ENCODE measurements at places on chromosomes 4 and X.

DNA sequence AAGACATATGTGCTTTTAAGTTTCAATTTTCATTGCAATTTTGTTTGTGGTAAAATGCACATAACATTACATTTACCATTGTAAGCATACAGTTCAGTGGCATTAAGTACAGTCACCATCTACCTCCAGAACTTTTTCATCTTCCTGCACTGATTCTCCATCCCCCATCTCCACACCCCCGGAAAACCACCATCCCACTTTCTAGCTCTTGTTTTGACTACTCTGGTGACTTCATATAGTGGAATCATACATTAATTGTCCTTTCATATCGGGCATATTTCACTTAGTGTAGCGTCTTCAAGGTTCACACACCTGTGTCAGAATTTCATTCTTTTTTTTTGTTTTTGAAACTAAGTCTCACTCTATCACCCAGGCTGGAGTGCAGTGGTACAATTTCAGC, 143.5 kb downstream of the GPR143 start:
- peak; percentile 50 for DNase-seq

DNA sequence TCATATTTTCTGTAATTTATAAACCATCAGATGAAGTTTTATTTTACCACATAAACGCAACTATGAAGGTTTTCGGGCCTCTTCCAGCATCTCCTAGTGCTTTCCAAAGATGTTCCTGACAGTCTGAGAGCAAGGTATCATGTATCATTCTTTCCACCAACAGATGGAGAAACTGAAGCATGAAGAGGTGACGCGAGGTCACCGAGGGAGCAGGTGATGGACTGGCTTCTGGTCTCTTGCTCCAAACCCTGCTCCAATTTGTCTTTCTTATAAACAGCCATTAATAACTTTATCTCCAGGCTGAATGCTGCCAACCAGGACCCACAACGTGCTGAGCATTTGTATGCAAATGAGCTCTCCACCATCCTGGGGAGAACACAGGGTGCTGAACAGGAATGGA, 86.3 kb upstream of the MAML3 start:
- no peak for DNase-seq

DNA sequence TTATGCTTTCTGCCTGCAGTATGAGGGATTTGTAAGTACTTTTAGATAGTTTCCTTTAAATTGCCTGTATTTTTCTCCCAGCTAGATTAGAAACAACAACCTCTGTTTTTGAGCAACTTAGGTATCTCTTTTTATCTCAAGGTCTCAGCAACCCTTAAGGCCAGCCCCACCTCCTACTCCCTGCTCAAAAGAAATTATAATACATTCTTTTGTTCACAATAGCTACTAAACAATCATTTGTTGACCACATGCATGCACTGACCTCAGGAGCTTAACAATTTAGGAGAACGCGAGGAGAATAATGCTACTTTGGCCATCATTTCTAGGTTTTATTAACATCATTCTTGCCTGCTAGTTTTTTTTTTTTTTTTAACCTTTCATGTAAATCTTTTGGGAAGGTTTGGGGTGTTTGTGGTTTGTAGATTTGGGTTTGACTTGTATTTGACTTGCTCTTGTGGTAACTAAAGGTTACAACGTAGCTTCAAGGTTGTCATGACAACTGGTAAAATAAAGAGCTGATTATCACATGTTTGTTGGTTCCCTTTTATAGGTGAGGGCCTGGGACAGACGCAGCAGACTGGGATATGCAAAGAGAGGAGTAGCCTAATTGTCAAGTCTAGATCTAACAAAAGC, 145.4 kb upstream of the PLAC1 start:
- DNase-seq, result peak; percentile 18

GRCh38 chrX:87805829-87806490, 288.4 kb downstream of the KLHL4 start:
- DNase-seq, result no peak

GRCh38 chrX:5644776-5645175, 583.9 kb downstream of the NLGN4X start:
- no peak for DNase-seq

- no peak for DNase-seq
Measured at GRCh38 chrX:131764216-131764615, 220.3 kb downstream of the OR13H1 start.

DNA sequence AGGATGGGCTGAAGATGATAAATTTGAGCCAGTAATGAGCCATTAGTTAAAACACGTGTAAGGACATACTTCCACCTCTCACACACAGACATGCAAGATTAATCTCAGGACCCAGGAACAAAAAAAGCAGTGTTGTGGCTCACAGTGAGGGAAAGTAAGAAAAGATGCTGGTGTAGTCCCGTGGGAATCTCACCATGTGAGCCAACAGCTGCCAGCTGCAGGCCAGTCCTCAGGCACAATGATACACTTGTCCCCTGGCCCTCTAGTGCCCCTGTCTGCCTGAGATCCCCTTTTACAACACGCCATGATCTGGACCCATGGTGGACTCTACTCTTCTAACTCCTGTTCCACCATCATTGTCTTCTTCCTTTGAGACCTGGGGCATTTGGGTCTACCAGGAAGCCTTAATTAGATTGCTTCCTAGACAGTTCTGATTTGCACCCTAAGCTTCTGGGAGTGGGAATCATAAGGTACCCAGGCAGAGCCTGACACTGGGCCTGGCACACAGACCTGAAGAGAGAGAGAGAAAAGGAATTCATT, 194.7 kb downstream of the STIM2 start:
- no peak for DNase-seq

GRCh38 chrX:73448379-73448778, 1.5 kb downstream of the CDX4 start:
- DNase-seq, result no peak

GRCh38 chr4:2901186-2901585, 57.5 kb downstream of the ADD1 start:
- DNase-seq, result no peak

- DNase-seq, result no peak
Measured at GRCh38 chrX:48676893-48677270, 6.7 kb upstream of the WAS start.

GRCh38 chr4:48259748-48260147, 9.9 kb downstream of the TEC start:
- DNase-seq, result no peak

GRCh38 chrX:42028109-42028508, 104.8 kb upstream of the CASK start:
- no peak for DNase-seq

- no peak for DNase-seq
Measured at GRCh38 chr4:52853351-52853750, 8.8 kb upstream of the RASL11B start.

DNA sequence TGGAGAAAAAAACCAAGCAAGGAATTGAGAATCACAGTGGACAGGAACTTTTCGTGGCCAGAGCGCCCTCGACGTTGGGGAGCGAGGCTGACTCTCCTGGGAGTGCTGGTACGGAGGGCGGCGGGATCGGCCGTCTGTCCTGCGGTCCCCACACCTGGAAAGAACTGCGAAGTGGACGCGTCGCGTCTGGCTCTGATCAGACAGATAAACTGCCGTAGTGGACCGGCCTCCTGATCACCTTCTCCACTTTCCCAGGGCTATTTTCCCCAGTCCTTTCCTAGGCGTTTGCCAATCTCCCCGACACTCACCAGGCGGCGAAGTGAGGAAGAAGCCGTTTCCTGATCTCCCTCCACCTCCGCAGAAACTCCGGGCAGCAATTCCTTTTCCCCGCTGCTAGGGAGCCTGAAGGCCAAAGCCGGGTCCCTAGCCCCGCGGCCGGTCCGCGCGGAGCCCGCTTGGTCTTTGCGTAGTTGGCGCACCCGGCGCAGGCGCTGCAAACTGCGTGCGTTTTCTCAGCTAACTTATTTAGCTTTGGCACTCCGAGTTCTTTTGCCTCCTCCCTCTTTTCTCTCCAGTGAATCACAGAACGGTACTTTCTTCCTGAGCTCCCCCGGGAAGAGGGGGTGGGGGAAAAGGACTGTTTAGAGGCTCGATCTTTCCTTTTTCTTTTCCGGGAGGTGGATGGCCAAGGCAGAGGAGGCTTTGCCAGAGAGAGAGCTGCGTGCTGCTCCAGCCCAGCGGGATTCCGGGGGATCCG, at the start of gene ARSJ:
Gene ARSJ (minus strand): TSS at position 500 of the 757 bp plus-strand sequence. CDS start 813 bp downstream, outside the sequence.
- peak; percentile 23 for DNase-seq

- no peak for DNase-seq
Measured at GRCh38 chr4:118585015-118585414, 100.2 kb upstream of the METTL14 start.

GRCh38 chrX:54447461-54447860, 7.3 kb downstream of the TSR2 start:
- no peak for DNase-seq

GRCh38 chrX:6384371-6384770, 150.5 kb downstream of the VCX3A start:
- DNase-seq, result no peak

GRCh38 chr4:73345399-73345975, 58.6 kb upstream of the ALB start:
- no peak for DNase-seq

GRCh38 chr4:10162341-10163000, 45.9 kb upstream of the WDR1 start:
- no peak for DNase-seq

GRCh38 chr4:119046263-119046662, 89.4 kb upstream of the MYOZ2 start:
- no peak for DNase-seq

- no peak for DNase-seq
Measured at GRCh38 chrX:31847773-31848172, 775.9 kb upstream of the FTHL17 start.

DNA sequence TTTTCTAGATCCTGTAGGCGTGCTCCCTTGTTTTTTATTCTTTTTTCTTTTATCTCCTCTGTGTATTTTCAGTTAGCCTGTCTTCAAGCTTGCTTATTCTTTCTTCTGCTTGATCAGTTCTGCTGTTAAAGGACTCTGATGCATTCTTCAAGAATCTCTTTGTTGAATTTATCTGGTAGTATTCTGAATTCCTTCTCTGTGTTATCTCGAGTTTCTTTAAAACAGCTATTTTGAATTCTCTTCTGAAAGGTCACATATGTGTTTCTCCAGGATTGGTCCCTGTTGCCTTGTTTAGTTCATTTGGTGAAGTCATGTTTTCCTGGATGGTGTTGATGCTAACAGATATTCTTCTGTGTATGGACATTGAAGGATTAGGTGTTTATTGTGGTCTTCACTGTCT, 15.3 kb downstream of the RAB33B start:
- no peak for DNase-seq

DNA sequence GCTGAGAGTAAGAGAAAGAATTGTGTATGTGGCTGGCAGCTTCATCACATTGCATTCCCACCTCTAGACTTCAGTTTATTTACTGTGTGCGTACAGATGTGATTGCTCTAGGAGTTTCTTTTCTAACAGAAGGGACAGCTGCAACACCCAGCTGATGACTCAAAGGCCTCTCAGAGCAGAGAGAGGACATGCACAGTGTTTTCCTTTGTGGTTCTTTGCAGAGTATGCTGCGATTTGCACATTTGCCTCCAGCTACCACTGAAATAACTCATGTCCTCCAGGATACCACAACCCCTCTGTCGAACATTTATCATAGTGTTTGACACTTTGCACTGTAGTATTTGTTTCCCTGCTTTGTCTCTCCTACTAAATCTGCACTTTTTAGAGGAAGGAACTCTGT, 294.1 kb downstream of the STIM2 start:
- DNase-seq, result no peak

DNA sequence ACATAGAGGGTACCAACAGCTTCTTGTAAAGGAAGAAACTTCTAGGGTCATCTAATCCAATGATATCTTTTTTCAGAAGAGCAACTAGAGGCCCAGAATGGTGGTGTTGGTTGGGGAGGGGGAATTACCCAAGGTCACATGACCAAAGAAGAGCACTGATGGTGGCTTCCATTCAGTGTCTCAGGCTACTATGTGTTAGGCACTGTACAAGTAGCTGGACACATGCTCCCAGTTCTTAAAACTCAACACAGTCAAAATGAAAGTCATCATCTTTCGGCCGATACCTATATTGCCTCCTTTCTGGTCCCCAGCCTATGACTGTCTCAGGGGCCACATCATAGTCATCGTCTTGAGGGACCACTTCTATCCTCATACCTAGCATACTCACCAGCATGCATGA, 88.1 kb downstream of the ARHGAP6 start:
- no peak for DNase-seq

- no peak for DNase-seq
Measured at GRCh38 chr4:165462009-165462408, 83.2 kb downstream of the CPE start.

GRCh38 chrX:106159861-106160282, 8.2 kb upstream of the PWWP3B start:
- DNase-seq, result no peak

DNA sequence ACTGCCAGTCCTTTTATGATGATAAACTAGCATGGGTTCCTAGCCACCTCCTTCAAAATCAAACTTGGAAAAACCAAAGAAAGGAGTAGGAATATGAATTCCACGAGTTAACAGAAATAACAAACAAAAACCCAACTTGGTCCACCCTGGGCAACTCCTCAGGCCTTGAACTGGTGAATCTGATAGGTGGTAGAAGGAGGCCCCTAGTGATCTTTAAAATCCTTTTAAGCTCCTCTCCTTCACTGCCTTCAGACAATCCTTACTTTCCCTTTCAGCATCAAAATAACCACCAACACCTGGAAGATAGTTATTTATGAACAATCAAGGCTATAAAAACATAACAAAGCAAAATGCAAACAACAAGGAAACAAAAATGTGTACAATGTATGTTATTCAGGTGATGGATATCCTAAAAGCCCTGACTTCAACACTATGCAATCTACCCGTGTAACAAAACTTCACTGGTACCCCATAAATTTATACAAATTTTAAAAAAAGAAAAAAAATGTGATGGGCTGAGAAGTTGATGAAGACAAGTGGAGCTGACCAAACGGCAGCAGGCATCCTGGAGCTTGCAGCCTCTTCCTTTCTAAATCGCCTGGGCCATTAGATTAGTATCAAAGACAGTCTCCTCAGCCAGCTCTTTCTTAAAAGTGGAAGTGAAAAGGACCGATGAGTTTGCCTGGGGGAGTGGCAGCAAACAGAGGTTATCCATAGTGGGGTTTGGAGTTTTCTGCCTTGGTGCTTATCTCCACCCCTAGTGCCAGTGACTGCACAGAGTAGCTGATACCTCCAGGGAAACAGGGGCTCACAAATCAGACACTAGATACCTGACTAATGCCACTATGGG, 179.6 kb downstream of the TMA16 start:
- no peak for DNase-seq

All from activated CD4-positive, alpha-beta memory T cell treated with anti-CD3 and anti-CD28 coated beads for 36 hours (primary cell).